Right cardiac atrium (tissue), 5 donors: ENCODE measurements at places on chromosomes 16 and 17. TPM values are rescaled to one million over a fixed set of nuclear protein-coding genes. Genes with fewer than 3 reads are reported as not detected.

DNA sequence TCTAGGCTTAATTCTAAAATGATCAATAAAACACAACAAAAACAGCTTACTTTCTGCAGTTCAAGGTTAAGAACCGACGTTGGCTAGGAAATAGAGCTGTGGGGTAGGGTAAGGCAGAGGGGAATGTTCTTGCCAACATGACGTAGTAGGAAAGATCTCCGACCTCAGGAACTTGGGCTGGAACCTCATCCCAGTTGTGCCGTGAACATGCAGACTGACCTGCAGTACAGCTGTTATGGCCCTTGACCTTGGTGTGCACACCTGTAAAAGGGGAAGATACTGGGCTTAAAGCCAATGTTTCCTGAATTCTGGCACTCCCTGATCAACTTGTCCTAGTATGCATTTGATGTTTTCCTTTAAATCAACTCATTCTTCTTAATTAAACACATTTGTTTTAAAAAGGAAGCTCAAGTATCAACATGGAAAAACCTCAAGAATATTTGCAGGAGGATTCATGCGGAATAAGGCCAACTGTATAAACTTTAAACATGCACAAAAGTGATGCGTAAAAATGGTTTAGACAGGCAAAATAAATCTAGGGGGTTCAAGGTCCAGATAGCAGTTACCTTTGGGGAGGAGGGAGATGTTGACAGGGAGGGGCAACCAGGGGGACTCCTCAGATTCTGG is 14.2 kb upstream of the SLC6A2 start:
- no peak for DNase-seq

- peak; percentile 34 for DNase-seq
Measured at GRCh38 chr16:85350146-85350728, 238.0 kb upstream of the CIBAR2 start.

DNA sequence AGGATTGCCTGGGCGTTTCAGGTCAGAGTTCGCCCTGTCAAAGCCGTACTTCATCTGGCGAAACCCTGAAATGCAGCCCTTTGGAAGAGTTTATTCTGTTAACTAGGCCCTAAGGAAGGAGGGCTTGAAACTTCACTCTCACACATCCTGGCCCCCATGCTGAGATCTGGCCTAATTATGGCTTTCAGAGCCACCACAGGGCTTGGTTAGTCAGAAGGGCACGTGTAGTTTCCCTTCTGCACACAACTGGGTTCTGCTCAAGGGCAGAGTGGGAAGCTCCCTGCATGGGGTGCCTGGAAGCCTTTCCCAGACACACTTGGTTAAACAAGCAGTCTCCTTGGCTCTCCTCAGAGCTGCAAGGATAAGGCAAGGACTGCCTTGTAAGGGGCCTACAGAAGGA is 397.3 kb downstream of the SHISA9 start:
- DNase-seq = no peak

GRCh38 chr16:86639354-86639753 is 61.0 kb downstream of the FOXL1 start:
- DNase-seq = no peak

- DNase-seq = no peak
Measured at GRCh38 chr16:351804-352520, 561 bp downstream of the AXIN1 start.

GRCh38 chr16:88451586-88452481 is 1.2 kb upstream of the ZFPM1 start:
- DNase-seq = no peak

GRCh38 chr16:66900721-66901441 is 17.8 kb downstream of the CDH16 start:
- DNase-seq = peak; percentile 66

GRCh38 chr17:64180089-64181073 is 50.4 kb upstream of the ERN1 start:
- DNase-seq = no peak

GRCh38 chr16:14491861-14492529 is 138.1 kb downstream of the PARN start:
- DNase-seq = no peak

GRCh38 chr17:56994009-56994792 is 16.3 kb downstream of the SCPEP1 start:
- DNase-seq = no peak

- no peak for DNase-seq
Measured at GRCh38 chr17:28891201-28891600, 6.3 kb downstream of the FLOT2 start.

The NRN1L gene
- total RNA-seq = 0.53 TPM

The CDRT15 gene
- total RNA-seq = not detected

The RNF40 gene
- total RNA-seq = 46.6 TPM

The PPY gene
- total RNA-seq = not detected

The AOC3 gene
- total RNA-seq = 11.5 TPM

The KRTAP4-1 gene
- not detected for total RNA-seq
